ENCODE measurements at places on chromosomes 7 and 10.

GRCh38 chr7:37915438-37915837 lies 1.2 kb downstream of the SFRP4 start:
- no peak for ATAC-seq

- ATAC-seq = no peak
Measured at GRCh38 chr10:971613-972012, 16.6 kb upstream of the GTPBP4 start.

- no peak for ATAC-seq
Measured at GRCh38 chr7:27518561-27519350, 143.9 kb downstream of the HIBADH start.

DNA sequence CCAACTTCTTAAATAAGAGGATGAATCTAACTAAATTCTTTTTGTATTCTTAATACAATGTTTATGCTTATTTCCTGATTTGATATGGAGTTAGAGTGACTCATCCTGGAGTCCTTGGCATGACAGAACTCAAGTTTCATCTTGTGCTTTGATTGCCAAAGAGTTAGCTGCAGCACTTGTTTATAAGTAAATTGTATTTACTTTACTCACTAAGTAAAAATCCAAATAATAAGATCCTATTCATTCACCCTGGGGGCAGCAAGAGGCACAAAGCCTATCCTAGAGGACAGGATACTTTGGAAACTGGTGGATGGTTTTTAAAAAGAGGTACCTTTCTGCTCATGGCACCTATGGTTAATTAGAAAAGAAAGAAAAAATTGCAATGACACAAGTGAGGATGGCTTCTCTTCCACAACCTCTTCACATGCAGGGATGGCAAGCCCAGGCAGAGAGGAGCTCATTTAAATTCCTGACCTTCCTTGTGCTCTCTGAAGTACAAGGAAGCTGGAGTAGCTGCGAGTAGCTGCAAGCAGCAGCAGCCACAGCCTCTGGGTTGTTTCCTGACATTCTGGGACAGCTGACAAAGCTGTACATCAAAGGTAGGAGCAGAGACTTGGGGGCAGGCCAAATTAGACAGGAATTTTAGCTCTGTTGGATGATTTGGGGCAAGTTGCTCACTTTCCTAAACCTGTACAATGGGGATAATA lies 28.5 kb upstream of the CROT start:
- no peak for ATAC-seq

DNA sequence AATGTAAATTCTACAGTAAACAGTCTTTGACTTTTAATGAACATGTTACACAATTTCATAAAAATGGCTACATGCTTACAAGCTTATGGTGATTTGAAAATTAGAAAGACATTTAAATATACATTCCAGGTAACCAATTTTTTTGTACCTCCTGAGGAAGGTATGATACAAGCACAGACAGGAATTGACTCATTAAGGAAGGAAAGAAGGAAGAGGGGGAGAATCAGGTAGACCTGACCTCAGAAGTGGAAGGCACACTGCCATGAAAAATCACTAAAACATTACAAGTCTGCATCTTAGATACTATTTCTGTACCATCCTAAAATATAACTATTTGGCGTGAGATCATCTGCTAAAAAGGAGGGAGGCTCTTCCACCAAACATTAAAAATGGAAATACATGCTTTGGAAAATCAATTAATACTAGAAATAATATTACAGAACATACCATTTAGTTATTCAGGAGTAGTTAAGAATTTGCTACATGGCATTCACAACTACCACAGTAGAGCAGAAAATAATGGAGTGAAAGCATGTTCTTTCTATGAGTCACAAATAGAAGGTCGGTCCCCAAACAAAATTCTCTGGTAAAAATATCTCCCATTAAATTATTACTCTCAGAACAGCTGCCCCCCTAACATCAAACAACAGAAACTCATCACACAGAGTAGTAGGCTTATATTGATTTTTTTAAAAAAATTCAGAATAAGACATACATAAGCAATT lies 15.2 kb downstream of the RAB11FIP2 start:
- no peak for ATAC-seq

Data from gastroesophageal sphincter (tissue), 4 donors.